ENCODE measurements at places on chromosomes 13 and 19. TPM values are rescaled to one million over a fixed set of nuclear protein-coding genes. Genes with fewer than 3 reads are reported as not detected.

- no peak for DNase-seq
- H3K27ac ChIP-seq = no peak overlapping the region
- H3K4me3 ChIP-seq = no peak overlapping the region
- no peaks in the 10 kb centered on the region for H3K27me3 ChIP-seq
- peaks cover 8% of the 10 kb centered on the region for H3K4me1 ChIP-seq
Observed at GRCh38 chr13:44171156-44171555, 202.5 kb upstream of the SERP2 start.

GRCh38 chr19:1811942-1812425 lies at the start of gene ATP8B3:
Gene ATP8B3 (minus strand): TSS chr19:1812276. CDS start chr19:1811736, 540 bp downstream.
- no peaks in the 10 kb centered on the region for H3K27me3 ChIP-seq
- H3K4me3 ChIP-seq = peak within 1 kb of the TSS; percentile 89
- H3K27ac ChIP-seq = peak within 1 kb of the TSS; percentile 87
- peaks cover 31% of the 10 kb centered on the region for H3K36me3 ChIP-seq

DNA sequence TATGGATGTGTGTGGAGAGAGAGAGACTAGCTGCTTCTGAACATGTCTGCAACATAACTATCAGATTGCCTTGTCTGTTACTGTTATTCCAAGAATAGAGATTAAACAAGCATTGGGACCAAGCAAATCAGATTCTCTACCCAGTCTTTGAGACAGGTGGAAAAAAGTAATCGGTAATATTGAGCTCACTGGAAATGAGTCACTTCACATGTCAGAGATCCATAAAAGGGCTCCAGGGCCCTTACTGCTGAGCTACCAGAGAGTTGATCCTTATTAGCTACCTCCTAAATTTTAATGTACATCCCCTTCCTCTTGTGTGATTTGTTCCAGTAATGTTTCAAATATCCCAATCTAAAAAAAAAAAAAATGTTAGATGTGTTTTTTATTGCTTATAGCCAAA lies 2118.0 kb downstream of the PCDH9 start:
- no peaks in the 10 kb centered on the region for H3K4me1 ChIP-seq
- no peaks in the 10 kb centered on the region for H3K36me3 ChIP-seq
- H3K4me3 ChIP-seq = no peak overlapping the region
- no peak for DNase-seq

DNA sequence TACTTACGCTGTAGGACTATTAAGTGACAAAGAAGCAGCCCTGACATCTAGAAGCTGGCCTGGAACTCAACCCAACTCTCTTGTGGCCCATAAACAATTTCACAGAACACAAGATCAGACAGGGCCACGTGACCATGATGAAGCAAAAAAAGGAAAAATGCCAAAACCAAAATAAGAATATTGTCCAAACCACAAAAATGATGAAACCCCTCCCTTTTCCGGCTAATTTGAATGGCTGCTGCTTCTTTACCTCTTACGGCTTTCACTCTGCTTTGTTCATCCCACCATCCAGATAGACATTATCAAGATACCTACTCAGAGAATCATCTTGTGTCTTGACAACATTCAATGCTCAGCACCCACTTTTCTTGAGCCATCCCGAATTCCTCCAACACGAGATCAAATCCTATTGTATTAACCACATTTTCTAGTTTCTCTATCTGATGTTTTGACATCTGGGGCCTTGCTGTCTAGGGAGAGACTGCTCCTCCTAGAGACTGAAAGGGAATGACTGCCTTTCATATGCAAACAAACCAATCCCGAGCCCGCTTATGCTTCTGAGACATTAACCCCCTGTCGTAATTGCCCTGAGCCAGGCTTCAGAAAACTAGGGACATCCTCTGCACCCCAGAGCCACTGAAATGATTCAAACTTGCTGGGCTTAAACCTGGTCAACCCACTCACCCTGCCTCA lies 186.3 kb downstream of the TDRD3 start:
- no peak overlapping the region for H3K4me3 ChIP-seq
- no peaks in the 10 kb centered on the region for H3K27me3 ChIP-seq
- no peak for DNase-seq

DNA sequence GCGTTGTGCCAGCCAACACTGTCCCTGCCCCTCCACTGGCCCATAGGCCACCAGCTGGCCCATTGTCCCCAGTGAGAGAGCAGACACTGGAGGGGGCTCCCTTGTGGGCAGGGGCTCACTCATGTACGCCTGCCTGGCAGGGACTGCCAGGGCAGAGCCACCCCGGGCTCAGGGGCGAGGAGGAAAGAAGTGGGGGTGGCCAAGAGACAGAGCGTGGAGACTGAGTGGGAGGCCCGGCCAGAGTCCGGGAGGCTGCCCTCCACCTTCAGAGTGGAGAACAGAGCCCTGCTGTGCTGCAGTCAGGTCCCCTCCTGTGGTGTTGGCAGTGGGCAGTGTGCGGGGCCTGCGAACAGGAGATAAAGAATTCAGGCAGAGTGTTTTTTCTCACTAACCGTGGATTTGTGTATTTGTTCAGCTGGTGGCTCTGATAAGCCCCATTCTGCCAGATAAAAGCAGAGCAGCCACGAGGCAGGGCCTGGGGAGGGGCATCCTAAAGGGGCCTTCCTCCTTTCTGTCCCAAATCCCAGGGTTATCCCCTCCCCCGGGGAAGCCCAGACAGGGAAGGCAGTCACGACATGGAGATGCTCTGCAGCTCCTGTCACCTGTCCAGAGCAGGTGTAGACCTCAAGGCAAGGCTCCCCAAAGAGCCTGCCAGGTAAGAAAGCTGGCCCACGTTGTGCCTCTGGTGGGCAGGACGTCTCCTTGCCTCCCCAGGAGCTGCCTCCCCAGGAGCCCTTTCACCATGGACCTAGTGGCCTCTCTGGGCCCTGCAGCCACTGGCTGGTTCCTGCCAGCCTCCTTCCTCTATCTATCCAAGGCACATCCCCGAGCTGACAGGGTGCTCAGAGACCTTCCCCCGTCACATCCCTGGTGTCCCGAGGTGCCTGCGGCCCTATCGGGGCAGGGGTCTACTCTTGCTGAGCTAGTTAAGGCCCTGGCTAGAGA lies 33.0 kb downstream of the LYL1 start:
- no peak for DNase-seq
- H3K4me1 ChIP-seq = no peaks in the 10 kb centered on the region
- H3K27me3 ChIP-seq = no peaks in the 10 kb centered on the region
- no peak overlapping the region for H3K4me3 ChIP-seq

- no peak overlapping the region for H3K27ac ChIP-seq
- H3K4me3 ChIP-seq = no peak overlapping the region
- no peak for DNase-seq
Observed at GRCh38 chr13:73932091-73932490, 202.1 kb downstream of the KLF12 start.

- H3K36me3 ChIP-seq = no peaks in the 10 kb centered on the region
- no peaks in the 10 kb centered on the region for H3K4me1 ChIP-seq
- DNase-seq = no peak
- no peaks in the 10 kb centered on the region for H3K27me3 ChIP-seq
- no peak overlapping the region for H3K27ac ChIP-seq
Observed at GRCh38 chr13:101673360-101674105, 221.1 kb downstream of the ITGBL1 start.

MYADM gene
- total RNA-seq = 464 TPM

FGF22 gene
- 0.24 TPM for total RNA-seq

HCST gene
- not detected for total RNA-seq

RASL11A gene
- 1.3 TPM for total RNA-seq

LCP1 gene
- 54.6 TPM for total RNA-seq

METTL21C gene
- not detected for total RNA-seq

KRTDAP gene
- not detected for total RNA-seq
